ENCODE measurements at places on chromosomes 16 and 17.

DNA sequence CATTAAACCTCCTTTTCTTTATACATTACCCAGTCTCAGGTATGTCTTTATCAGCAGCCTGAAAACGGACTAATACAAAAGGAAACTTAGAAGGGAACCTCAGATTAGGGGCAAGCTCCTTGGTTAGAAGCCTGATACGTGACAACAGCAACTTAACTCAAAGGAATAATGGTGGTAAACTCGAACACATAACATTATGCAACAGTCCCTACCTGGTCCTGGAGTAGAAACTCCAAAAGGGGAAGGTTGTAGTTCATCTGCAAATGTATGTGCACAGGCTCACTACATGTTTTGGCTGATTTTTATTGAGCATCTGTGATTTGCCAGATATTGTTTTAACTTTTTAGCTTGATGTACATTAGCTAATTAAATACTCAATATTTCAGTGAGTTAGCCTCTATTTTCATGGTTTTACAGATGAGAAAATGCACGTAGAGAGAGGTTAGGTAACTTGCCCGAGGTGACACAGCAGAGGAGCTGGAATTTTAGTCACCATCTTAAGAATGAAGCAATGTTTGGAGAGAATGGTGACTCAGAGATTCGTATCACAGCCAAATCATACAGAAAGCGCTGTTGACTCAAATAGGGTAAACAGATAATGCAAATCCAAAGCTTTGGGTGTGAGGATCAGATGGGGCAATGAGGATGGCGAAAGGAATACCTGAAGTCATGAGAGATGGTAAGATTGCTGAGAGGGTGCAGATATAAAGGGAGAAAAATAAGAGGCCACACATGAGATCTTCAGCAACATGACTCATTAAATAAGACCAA is 194.9 kb upstream of the RBFOX1 start:
- DNase-seq: no peak

DNA sequence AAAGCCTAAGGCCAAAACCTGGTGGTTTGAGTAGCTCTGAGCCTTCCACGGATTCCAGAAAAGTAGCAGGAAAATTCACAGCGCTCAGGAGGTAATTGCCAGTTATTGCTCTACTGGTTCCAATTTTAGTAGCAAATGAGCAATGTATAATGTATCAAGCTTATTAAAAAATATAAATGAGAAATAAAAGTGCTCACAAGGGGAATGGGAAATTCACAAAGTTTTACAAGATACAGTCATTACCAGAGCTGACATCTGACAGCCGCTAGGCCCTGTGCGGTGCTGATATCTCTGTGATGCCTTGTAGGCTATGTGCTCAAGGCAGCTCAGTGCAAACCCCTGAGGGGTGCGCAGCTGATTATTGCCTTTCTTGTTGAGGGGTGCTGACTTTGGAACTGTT is 47.5 kb downstream of the HS3ST3A1 start:
- DNase-seq: no peak

DNA sequence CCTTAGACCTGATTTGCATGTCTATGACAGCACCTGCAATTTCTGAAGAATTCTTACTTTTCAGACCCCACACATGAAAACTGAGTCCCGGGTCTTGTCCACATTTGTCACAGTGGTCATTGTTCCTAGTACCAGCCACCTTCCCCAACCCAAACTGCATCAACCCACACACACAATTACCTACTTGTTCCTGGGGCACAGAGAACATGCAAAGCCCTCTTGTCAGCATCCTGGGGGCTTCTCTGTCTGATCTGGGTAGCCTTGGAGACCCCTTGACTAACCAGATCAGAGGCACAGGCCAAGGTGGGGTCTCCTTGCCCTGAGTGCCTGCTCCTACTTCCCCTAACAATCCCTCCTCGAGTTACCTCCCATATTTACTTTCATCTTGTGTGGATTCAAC is 36.7 kb upstream of the PIK3R6 start:
- no peak for DNase-seq

GRCh38 chr16:1026057-1026783 is 44.6 kb downstream of the SOX8 start:
- no peak for DNase-seq

DNA sequence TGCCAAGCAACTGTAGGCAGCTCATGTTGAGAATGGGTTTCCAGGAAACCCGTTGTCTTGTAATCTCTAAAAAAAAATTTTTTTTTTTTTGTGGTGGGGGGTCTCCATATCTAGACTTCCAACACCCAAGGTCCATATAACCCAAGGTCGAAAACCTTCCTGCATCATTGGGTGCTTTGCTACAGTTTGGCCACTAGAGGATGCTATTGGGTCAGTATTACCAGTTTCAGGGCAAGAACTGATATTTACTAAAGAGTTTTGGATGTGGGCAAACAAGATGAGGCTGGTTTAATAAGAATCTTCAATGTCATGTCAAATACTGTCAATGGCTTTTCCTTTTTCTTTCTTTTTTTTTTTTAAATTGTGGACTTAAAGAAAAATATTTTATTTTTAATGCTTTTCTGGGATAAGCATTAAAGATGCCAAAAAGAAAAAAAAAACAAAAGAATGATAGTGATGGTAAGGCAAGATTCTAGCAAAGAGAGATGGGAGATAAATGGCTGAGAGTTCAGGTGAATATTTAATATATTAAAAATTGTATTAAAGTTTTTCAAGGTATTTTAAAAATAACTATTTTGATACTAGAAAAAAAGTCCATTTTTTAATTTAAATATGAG is 62.2 kb downstream of the DHRS7C start:
- DNase-seq: peak; percentile 69

GRCh38 chr16:87895641-87896141 is 26.4 kb upstream of the SLC7A5 start:
- no peak for DNase-seq

DNA sequence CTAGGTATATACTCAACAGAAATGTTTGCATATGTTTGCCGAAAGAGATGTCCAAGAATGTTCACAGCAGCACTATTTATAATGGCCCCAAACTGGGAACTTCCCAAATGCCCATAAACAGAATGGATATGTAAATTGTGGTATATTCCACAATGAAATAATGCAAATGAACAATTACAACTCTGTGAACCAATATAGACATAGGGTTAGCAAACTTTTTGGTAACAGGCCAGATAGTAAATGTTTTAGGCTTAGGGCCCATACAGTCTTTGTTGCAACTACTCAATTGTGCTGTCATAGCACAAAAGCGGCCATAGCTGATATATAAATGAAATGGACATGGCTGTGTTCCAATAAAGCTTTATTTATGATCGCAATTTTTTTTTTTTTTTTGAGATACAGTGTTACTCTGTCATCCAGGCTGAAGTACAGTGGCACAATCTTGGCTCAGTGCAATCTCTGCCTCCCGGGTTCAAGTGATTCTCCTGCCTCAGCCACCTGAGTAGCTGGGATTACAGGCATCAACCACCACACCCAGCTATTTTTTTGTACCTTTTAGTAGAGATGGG is 16.5 kb downstream of the XYLT1 start:
- no peak for DNase-seq

GRCh38 chr17:19728084-19728495 is 11.7 kb upstream of the SLC47A2 start:
- DNase-seq: peak; percentile 25

DNA sequence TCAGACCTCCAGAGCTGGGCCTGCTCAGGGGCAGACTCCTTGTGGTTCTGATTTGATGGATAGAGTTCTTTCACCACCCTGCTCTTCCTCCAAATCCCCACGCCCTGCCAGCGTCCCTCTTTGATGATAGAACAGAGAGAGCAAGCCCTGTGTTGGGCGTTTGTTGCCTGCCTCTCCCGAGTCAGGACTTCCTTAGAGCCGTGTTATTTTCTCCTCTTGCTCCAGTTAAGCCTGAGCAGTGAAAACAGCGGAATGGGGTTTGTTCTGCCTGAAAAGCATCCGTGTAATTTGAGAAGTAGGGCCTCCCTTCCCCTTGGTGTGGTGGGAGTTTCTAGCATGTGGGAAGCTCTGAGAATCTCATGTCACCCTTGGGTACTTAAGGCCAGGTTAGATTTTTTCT is 22.1 kb downstream of the TMEM94 start:
- no peak for DNase-seq

DNA sequence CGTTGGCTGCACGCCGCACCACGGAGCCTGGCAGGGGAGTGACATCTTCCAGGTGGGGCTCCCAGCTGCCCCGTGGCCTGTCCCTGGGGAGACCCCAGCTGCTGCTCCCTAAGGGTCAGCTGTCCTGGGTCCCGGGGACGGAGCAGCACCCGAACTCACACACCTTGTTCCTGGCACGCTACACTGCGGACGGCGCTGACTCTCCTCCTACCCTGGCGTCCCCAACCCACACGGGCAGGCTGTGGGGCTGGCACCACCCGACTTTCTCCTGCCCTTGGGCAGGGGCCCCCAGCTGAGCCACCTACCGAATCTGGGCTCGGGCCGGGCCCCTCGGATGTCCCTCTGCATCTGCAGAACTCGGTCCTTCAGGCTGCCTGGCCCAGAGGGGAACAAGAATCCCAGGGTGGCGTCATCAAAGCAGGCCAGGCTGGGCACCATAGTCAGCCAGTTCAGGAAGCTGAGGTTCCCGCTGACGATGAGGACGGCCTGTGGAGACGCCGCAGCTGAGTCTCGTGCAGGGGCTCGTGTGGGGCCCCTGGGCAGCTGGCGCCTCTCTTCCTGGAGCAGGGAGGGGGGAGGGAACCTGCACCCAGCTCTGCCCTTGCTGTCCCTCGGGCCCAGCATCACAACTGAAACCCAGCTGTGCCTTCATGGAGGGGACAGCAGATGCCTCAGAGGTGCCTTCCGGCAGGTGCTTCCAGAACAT is 70.5 kb upstream of the GNG13 start:
- DNase-seq: no peak

GRCh38 chr16:68070249-68070730 is 14.9 kb upstream of the NFATC3 start:
- no peak for DNase-seq

- no peak for DNase-seq
Measured at GRCh38 chr17:12973496-12974004, 44.3 kb downstream of the ELAC2 start.

DNA sequence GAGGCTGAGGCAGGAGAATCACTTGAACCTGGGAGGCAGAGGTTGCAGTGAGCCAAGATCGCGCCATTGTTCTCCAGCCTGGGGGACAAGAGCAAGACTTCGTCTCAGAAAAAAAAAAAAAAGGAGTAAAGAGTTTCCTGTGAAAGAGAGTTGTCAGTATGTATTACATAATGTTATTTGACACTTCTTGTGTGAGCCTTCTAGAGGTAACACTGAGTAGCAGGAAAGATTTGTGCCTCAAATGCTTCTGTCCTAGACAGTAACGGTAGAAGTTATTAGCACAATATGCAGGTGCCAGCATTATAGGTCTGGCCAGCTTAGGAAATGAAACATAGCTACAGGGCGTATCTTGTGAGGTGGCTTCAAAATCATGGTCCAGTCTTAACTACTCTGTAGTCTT is 6.2 kb downstream of the RPS6KB1 start:
- no peak for DNase-seq

- no peak for DNase-seq
Measured at GRCh38 chr16:66441586-66442375, 14.7 kb downstream of the BEAN1 start.

DNA sequence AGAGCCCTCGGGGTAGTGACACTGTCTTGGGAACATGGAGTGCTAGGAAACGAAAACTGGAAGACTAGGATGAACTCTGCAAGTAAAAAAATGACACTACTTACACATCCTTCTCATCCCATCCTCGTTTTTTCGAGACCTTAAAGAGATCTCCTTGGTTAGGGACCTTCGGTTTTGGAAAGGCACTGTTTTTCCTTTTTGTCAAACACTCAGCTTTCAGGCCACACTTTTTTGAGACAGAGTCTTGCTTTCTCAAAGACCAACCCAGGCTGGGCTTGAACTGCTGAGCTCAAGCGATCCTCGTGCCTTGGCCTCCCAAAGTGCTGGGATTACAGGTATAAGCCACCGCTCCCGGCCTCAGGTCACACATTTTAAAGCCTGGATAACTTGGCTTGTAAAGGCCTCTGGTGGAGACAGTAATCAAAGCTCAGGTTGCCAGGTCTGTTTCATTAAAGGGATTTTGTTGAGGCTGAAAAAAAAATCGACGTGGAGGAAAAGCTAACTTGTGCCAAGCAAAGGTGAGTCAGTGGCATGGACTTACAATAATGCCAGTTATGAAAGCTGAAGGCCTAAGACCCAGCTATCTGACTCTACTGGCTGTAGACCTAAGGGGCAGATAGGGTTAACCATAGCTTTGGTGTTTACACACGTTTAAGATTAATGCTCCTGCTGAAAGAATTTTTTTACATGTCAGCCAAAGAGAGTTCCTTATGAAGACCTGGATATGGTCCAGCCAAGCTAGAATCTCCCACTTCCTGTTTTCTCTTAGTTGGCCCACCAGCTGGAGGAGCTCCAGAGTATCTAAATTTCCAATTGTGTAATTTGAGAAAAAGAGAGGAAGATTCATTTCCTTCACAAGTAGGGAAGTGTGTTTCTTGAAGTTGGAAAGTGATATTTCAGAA is 823 bp downstream of the NBR1 start:
- DNase-seq: peak; percentile 97

GRCh38 chr17:62093188-62094155 is 28.4 kb upstream of the MED13 start:
- DNase-seq: peak; percentile 95

GRCh38 chr17:76476736-76477135 is 9.3 kb downstream of the AANAT start:
- DNase-seq: no peak

DNA sequence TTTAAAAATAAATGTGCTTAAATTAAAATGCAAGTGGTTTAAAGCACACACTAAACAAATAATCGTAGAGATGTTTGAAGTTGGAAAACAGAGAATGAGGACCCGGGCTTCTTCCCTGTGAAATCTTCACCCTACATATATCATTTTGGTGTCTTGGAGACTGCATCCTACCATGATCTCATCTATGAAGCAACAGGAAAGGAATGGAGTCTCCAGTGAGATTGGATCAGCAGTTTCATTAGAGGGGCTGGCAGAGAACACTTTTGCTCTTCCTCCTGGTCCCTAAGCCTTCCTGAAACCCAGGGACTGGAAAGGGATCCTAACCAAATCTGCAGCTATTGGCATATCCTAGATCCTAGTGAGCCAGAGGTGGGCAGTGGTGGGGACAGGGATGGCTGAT is 85.0 kb downstream of the GRIN2A start:
- DNase-seq: no peak

DNA sequence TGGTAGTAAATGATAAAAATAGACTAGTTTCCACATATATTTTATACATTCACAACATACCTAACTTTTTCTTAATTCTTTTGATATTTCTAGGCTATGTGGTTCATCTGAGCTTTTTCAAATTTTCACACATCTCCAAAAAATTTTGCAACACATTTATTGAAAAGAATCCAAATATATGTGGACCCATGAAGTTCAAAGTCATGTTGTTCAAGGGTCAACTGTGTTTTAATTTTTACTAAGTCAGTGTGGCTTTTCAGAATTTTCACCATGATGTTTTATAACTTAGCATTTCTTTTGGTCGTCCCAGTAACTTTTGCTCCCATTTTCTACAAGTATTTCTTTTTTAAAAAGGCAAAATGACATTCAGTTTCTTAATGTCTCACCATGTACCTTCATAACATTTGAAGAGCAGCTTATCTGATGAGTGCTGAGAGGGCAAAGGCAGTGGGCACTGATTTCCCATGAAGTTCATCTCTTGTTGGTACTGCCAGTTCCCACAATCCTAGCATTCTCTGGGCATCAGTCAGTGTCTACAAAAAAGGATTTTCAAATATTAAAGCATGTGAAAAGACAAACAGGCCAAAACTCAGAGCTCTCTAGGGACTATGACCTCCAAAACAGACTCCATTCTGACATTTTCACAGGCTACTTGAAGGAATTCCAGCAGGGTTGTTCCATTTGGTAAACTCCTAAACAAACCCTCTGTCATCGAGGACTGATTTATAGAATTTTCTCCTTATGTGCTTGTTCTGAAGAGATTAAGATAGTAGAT is 80.3 kb downstream of the MRTFB start:
- no peak for DNase-seq

Measured in ACHN (cell line).